NCI-H146 (cell line): ENCODE measurements at places on chromosomes 2 and 18.

- no peak for DNase-seq
Observed at GRCh38 chr2:114192362-114192761, 250.1 kb upstream of the DPP10 start.

DNA sequence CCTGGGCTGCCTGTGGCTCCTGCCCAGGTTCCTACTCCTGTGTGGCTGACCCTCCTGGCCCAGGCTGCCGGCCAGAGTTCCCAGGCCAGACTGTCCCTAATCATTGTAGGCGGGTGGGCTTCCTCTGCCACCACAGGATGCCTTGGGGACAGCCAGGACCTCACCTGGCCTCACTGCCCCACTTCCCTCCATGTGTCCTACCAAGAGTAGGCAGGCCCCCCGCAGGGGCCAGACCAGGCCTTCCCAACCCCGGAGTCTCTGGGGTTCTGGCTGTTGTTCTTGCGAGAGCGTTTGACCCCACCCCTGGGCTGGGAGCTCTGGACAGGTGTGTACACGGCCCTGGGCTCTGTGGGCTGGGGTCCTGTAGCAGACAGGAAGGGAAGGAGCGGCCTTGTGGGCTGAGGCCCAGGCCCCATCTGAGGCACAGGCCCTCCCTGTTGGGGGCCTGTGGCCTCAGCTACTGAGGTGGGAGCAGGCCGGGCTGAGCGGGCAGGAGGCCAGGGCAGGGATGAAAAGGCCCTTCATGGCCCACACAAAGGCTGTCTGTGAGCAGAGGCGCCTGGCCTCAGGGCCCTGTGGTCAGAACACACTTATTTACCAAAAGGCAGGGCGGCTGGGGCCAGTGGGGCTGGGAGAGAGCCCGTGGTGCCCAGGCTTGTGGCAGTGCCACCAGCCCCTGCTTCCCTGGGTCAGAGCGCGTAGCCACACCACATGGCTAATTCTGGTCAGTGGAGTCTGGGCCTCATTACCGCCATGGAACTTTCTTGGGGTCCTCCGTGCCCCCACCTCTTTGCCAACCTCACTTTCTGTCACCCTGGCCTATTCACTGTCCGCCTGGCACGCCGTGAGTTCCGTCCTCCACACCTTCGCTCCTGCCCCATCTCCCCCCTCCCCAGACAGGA lies 2.0 kb downstream of the SNORC start:
- DNase-seq, result no peak

GRCh38 chr2:120020554-120020953 lies 7.7 kb downstream of the EPB41L5 start:
- DNase-seq, result no peak

GRCh38 chr2:145653553-145653952 lies 1133.6 kb upstream of the ZEB2 start:
- no peak for DNase-seq

DNA sequence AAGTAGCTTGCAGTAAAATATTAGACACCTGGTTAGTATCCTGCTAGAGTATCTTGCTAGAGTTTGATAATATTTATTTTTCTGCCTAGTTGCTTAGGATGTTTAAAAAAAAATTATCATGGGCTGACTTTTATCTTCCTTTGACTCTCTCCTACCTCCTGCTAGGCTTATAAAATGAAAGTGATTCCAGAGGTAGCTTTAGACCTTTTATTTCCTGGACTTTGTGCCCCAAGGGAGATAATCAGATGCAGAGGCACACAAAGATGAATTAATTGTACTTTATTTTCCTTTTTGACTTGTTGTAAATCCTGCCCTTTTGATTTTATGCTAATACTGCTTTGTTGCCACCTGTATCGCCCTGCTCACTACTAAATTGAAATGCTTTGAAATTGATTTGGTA lies 130.7 kb downstream of the WDSUB1 start:
- DNase-seq, result peak; percentile 22

DNA sequence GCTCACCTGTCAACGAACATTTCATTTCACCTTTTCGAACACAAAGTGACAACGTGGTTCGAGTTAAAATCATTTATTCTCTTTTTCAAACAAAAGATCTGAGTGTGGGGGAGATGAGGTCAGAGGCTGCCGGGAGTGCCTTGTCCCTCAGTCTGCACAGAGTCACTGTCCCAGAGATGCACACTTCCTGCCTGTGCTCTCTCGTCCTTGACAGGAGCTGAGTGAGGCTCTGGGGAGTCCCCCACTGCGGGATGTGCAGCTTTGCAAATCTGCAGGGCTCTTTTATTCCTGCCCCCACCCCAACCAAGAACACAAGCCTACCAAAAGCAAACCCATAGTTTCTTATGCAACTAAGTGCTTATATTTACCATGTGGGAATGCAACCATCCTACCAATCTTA lies 497.8 kb downstream of the EIPR1 start:
- no peak for DNase-seq

GRCh38 chr2:9824441-9824840 lies 18.8 kb upstream of the TAF1B start:
- DNase-seq, result no peak

DNA sequence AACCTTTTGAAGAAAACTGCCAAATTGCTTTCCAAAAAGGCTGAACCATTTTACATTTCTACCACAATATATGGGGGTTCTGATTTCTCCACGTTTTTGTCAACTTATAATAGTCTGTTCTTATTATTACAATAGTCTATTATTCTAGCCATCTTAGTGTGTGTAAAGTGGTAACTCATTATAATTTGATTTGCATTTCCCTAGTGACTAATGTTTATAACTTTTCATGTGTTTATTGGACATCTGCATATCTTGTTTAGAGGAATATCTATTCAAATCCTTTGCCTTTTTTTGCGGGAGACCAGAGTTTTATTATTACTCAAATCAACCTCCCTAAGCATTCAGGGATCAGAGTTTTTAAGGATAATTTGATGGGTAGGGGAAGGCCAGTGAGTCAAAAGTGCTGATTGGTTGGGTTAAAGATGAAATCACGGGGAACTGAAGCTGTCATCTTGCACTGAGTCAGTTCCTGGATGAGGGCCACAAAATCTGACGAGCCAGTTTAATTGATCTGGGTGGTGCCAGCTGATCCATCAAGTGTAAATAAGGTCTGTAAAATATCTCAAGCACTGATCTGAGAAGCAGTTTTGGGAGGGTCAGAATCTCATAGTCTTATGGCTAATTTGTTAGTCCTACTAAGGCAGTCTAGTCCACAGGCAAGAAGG lies 303.4 kb upstream of the NCKAP5 start:
- DNase-seq, result no peak

- DNase-seq, result peak; percentile 1
Observed at GRCh38 chr2:86704459-86704971, 15.6 kb upstream of the RMND5A start.

DNA sequence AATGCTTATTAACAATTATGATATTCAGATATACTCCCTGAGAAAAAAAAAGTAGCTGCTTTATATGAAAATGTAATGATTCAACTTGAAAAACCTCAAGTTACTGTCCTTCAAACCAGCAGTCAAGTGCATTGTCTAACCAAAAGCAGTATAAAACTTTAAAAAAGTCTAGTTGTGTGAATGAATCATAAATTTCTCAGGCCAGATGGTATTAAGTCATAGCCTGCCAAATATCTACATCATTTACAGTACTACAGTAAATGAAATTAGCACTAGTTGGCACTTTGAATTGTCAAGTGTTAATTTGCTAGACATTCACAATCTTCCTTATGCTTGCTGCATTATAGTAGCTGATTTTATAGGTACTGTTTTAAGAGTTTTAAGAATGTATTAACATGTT lies 85.9 kb downstream of the CBLN2 start:
- DNase-seq, result no peak

GRCh38 chr2:12732651-12733050 lies 15.9 kb downstream of the TRIB2 start:
- DNase-seq, result no peak

GRCh38 chr2:240646900-240647502 lies 21.7 kb downstream of the GPR35 start:
- no peak for DNase-seq

- DNase-seq, result no peak
Observed at GRCh38 chr2:165745916-165746315, 48.1 kb downstream of the GALNT3 start.

DNA sequence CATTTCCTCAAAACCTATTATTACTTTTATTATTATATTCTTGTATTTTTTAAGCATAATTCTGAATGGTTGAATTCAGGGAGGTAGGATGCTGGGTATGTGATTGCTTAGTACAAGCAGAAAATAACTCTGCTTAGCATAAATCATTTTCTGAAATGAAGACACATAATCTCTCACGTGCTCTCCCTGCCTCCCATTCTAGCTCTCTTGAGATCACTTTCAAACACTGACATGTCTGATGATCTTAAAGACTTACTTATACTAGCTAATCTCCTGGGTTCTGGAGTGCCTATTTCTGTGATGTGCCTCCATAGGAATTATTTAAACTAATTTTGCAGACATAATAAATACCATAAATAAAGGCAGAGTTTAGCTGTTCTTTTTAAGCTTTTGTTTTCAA lies 1136.0 kb downstream of the SUCLG1 start:
- DNase-seq, result no peak

- no peak for DNase-seq
Observed at GRCh38 chr2:190759749-190760213, 110.9 kb downstream of the NAB1 start.

DNA sequence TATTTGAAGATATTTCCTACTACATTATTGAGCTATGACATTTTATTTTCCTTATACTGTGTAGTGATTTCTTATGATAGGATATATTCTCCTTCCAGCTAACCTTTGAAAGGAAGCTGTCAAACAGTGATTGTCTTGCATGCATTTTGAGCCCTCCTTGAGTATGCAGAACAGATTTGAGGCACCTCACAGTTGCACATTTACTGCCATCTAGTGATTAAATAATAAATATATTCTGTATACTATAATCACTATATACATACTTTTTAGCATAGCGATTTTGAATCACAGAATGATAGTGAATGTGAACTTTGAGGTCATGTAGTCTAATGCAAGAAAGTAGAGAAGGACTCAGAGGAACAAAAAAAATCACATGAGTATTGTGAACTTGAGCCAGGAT lies 268.4 kb upstream of the CDH19 start:
- peak; percentile 90 for DNase-seq

DNA sequence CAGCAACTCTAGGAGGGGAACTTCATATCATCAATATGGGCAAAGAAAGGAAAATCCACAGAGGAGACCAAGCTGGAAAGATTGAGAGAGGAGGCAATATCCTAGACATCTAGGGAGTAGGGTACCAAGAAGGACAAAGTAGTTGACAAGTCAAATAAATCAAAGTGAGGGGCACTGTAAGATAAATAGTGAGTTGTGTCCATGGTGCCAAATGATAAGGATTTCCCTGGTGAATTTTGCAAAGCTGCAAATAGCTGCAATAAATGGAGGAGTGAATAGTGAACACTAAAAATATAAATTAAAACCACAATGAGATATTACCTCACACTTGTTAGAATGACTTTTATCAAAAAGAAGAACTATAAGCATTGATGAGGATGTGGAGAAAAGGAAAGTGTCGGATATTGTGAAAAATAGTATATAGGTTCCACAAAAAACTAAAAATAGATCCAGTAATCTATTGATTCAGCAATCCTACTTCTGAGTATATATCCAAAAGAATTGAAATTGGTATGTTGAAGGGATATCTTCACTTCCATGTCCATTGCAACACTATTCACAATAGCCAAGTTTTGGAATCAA lies 258.2 kb upstream of the FN1 start:
- no peak for DNase-seq

DNA sequence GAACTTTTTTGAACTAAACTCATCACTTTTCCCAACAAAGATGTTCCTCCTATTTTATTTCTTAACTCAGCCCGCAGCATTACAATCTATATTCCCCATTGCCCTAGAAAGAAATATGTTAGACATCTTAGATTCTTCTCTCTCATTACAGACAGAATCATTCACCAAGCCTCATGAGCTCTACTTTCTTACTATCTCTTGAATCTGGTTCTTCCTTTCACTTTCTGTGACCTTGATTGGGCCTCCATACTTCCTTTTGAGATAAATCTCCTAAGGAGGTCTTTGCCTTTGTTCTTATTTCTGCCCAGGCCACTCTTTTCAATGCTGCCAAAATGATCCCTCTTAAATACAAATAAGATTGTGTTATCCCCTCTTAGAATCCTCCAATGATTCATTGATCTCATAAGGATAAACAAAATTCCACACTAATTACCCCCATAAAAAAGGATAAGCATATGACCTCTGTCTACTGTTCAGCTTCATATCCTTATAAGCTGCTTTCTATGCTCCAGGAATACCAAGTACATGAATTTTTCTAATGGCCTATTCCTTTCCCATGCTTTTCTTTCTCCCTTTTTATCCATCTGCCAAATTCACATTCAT lies 400.0 kb downstream of the ARHGAP15 start:
- no peak for DNase-seq

- DNase-seq, result no peak
Observed at GRCh38 chr2:133530645-133531044, 37.6 kb downstream of the NCKAP5 start.

DNA sequence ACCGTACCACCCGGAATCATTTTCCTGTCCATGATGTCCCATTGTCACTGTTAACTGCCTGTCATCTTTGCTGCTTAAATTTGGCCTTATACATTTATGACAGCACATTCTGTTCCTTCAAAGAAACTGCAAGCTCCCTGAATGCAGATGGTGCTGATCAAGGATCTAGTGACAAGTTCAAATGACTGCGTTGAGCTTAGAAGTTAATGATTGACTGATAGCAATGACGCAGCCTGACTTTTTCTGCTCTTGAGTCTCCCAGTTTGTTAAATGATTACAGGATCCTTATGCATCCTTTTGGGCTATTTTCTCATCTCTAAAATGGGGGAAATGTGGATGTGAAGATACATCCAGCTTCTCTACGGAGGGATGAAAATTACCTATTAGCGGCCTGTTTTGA lies 159.0 kb downstream of the DCC start:
- no peak for DNase-seq

GRCh38 chr2:20738772-20739171 lies 71.8 kb downstream of the GDF7 start:
- no peak for DNase-seq

DNA sequence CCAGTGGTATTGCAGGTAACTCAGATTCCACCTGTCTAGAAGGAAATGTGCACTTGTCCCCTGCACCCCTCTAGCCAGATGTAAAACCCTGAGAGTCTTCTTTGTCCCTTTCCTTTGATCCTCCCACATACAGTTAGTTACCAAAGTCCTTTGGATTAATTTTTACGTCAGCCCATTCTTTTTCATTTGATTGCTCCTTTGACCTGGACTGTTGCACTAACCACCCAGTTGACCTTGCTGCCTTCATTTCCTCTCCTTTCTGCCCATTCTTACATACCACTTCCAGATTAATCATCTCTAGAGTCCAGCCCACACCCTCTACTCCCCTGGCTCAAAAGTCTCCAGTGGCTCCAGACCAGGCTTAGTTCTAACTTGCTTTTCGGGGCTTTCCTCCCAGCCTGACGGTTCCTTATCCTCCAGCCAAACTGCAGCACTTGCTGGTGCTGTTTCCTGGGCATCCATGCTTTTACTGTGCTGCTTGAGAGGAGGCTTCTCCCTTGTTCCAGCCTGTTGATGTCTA lies 99.3 kb downstream of the SPTBN1 start:
- no peak for DNase-seq

- DNase-seq, result peak; percentile 22
Observed at GRCh38 chr2:159613651-159614285, 2.6 kb downstream of the BAZ2B start.
